ENCODE measurements at places on chromosomes 7 and 10. TPM values are rescaled to one million over a fixed set of nuclear protein-coding genes. Genes with fewer than 3 reads are reported as not detected.

- H3K27me3 ChIP-seq: no peaks in the 10 kb centered on the region
- peaks cover 11% of the 10 kb centered on the region for H3K4me1 ChIP-seq
- no peaks in the 10 kb centered on the region for H3K36me3 ChIP-seq
Observed at GRCh38 chr7:111074748-111075146, 16.2 kb upstream of the LRRN3 start.

GRCh38 chr10:24821986-24822385 is 98.3 kb upstream of the ARHGAP21 start:
- H3K4me3 ChIP-seq: no peak overlapping the region
- H3K27ac ChIP-seq: no peak overlapping the region
- no peak for DNase-seq
- no peaks in the 10 kb centered on the region for H3K36me3 ChIP-seq
- no peaks in the 10 kb centered on the region for H3K27me3 ChIP-seq
- peaks cover 2% of the 10 kb centered on the region for H3K4me1 ChIP-seq

DNA sequence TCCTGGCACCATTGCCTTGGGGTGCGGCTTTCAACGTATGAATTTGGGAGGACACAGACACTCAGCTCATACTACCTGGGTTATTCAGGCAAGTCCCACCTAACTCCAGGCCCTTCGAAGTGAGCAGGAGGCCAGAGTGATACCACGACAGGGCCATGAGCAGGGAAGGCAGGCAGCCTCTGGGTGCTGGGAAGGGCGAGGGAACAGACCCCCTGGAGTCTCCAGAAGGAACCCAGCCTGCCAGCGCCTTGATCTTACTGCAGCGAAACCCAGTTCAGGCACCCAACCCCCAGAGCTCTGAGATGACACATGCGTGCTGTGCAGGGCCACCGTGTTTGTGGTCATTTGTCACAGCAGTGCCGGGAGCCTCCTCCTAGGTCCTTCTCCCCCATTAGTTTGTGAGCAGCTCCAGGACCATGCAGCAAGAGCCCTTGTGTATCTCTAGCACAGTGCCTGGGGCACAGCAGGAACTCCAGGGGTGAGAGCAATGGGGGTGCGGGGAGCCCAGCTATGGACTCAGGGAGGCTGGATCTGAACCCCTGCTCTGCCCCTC is 7.7 kb upstream of the INSIG1 start:
- H3K27me3 ChIP-seq: peaks cover 7% of the 10 kb centered on the region
- no peak overlapping the region for H3K27ac ChIP-seq

DNA sequence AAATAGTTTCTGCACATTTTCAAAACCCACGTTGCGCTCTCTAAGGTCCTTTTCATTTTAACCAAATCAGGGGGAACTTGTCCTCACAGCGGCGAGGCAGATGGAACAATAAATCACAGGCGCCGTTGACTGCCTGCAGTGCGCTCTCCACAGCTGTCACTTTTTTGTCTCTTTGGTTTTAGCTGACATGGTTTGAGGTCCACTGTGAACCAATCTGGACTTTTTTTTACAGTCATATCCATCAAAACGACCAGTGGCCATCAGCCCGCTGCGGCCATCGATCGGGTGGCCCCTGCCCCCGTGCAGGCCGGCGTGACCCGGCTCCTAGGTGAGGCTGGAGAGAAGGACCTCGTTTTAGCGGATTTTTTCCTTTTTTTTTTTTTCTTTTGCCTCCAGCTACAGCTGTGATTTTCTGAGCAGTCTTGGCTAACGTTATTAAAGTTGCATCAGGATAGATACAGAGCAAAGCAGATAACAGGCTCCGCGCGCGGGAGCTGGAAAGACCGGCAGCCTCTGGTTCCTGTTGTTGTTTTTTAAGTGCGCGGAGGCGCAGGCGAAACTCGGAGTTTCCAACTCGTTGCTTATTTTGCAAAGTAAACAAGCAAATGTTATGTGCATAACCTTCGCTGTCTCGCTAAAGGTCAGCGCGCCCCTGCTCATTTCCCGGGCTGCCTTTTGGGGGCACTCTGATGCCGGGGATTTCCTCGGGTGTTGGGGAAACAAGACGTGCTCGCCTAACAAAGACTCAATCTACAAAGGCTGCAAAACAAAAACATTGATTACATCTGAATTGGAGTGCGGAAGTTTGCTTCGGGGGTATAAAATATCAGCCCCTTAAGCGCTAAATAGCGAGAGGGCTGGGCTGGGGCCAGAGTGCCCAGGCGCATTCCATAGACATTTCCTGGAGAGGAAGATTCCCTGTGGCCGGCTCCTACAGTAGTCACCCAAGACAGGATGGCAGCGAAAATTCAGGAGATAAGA is 414.8 kb upstream of the MKI67 start:
- H3K27ac ChIP-seq: no peak overlapping the region
- peaks cover 47% of the 10 kb centered on the region for H3K27me3 ChIP-seq
- no peaks in the 10 kb centered on the region for H3K4me1 ChIP-seq
- no peak overlapping the region for H3K4me3 ChIP-seq

DNA sequence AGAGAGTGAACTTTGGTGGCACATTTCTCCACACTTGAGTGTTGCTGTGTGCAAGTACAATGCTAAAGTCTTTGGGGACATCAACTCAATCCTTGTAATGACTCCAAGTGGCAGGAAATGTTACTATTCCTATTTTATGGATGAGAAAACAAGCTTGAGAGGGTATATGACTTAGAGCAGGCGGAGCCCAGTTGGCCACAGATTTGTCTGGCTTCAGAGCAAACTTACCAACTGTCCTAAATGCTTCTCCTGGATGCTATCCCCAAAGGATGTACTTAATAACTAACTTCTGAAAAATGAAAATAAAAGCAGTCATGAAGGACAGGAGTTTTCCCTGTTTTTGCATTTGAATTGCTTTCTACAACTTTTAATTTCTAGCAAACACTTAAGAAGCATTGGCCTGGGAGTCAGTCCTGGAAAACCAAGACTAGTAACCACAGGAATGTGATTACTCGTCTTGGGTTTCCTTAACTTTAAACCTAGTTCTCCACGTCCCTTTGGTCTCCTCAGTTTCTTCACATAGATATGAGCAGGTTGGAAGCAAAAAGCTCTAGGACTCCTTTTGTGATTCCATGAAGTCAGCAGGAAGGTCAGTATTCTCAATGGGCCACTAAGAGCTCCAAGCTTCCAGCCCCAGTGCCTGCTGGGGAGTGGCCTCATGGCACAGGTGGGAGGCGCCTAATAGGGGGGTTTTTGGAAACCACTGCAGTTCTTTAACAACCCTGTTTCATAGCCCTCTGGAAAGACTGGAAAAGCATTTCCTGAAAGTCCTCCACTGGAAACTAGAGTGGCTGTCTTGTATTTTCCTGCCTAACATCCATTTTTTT is 140.8 kb downstream of the GLCCI1 start:
- no peak overlapping the region for H3K4me3 ChIP-seq
- no peaks in the 10 kb centered on the region for H3K36me3 ChIP-seq
- peaks cover 20% of the 10 kb centered on the region for H3K4me1 ChIP-seq
- DNase-seq: no peak
- H3K27ac ChIP-seq: no peak overlapping the region
- H3K27me3 ChIP-seq: no peaks in the 10 kb centered on the region

- H3K36me3 ChIP-seq: no peaks in the 10 kb centered on the region
- no peaks in the 10 kb centered on the region for H3K27me3 ChIP-seq
- H3K4me3 ChIP-seq: no peak overlapping the region
- no peak overlapping the region for H3K27ac ChIP-seq
- DNase-seq: no peak
Observed at GRCh38 chr10:2263561-2263960, 526.2 kb upstream of the ADARB2 start.

GRCh38 chr7:56097700-56098099 is 4.9 kb upstream of the PHKG1 start:
- H3K27me3 ChIP-seq: no peaks in the 10 kb centered on the region
- no peak overlapping the region for H3K4me3 ChIP-seq
- peaks cover 42% of the 10 kb centered on the region for H3K36me3 ChIP-seq
- H3K27ac ChIP-seq: no peak overlapping the region
- H3K4me1 ChIP-seq: no peaks in the 10 kb centered on the region
- DNase-seq: no peak

- no peak for DNase-seq
Observed at GRCh38 chr10:61749291-61749690, 86.6 kb downstream of the CABCOCO1 start.

DNA sequence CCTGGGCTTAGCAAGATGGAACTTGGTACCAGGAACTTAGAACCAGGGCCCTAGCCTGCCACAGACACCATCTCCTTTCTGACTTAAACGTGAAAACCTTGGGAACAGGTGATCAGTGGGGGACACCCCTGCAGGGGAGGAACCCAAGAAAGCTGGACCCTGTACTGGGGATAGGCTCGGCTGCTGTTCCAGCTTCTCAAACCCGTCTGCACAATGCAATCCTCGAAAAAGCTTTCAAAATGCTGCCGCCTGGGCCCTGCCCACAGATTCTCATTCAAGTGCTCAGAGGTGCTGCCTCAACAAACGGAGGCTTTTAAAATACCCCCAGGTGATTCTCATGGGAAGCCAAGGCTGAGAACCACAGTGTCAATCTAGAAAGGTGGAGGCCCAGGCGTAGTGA is 169.7 kb downstream of the ARHGAP21 start:
- H3K27me3 ChIP-seq: peaks cover 9% of the 10 kb centered on the region
- H3K36me3 ChIP-seq: no peaks in the 10 kb centered on the region
- no peak for DNase-seq
- no peak overlapping the region for H3K4me3 ChIP-seq

- DNase-seq: no peak
- no peak overlapping the region for H3K27ac ChIP-seq
- no peaks in the 10 kb centered on the region for H3K4me1 ChIP-seq
- H3K27me3 ChIP-seq: no peaks in the 10 kb centered on the region
- H3K36me3 ChIP-seq: no peaks in the 10 kb centered on the region
Observed at GRCh38 chr7:41339913-41340676, 362.8 kb downstream of the INHBA start.

DNA sequence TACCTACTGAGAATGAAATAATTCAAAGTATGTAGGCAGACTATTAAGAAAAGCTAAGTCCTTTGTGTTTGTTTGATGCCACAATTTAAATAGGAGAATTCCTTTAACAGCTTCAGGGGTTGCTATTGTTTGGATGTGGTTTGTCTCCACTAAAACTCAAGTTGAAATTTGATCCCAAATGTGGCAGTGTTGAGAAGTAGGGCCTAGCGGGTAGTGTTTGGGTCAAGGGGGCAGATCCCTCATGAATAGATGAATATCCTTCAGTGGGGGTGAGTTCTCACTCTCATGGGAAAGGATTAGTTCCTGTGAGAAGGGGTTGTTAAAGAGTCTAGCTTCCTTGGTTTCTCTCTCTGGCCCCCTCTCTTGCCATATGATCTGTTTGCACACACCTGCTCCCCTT is 97.0 kb downstream of the HGF start:
- no peak for DNase-seq
- no peak overlapping the region for H3K27ac ChIP-seq
- H3K27me3 ChIP-seq: no peaks in the 10 kb centered on the region

GRCh38 chr10:123519861-123520260 is 146.3 kb upstream of the GPR26 start:
- H3K4me1 ChIP-seq: peaks cover 6% of the 10 kb centered on the region
- H3K27me3 ChIP-seq: peaks cover 3% of the 10 kb centered on the region
- no peak for DNase-seq

DNA sequence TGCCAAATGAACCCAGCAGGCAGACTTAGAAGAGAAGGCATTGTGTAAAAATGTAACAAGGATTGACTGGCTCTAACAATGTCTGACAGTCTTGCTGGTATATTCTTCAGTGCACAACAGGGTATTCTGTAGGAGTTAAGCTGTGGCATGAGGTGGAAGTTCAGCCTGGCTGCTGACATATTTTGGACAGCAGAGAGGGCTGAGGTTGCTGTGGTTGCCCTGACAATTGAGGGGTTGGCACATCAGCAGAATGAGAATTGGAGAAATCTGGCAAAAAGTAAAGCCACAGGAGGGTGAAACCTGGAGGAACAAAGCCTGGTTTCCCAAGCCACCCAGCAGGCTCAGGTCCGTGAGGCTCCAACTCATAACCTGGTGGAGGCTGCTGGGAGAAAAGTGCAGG is 220.2 kb downstream of the JAZF1 start:
- H3K4me1 ChIP-seq: peaks cover 4% of the 10 kb centered on the region
- peaks cover 33% of the 10 kb centered on the region for H3K36me3 ChIP-seq

DNA sequence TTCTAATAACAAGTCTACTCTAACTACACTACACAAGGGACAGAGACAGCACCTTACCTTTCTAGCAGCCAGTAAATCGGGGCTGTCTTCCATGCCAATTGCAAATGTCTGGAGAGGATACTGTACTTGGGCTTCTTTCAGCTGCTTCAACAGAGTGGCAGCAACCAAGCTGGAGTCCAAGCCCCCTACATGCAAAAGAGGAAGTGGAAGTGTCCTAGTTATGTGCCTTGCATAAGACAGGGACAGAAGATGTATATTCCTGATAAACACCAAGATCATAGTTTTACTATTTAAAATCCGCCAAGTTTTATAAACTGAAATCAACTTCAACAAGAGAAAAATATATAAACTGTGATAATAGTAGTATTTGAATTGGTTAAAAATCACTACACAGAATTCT is 14.0 kb downstream of the ASNS start:
- no peak overlapping the region for H3K27ac ChIP-seq
- DNase-seq: no peak
- no peak overlapping the region for H3K4me3 ChIP-seq
- no peaks in the 10 kb centered on the region for H3K27me3 ChIP-seq
- H3K4me1 ChIP-seq: no peaks in the 10 kb centered on the region
- peaks cover 86% of the 10 kb centered on the region for H3K36me3 ChIP-seq

GRCh38 chr7:36137754-36138153 is 15.3 kb upstream of the EEPD1 start:
- H3K4me3 ChIP-seq: no peak overlapping the region

DNA sequence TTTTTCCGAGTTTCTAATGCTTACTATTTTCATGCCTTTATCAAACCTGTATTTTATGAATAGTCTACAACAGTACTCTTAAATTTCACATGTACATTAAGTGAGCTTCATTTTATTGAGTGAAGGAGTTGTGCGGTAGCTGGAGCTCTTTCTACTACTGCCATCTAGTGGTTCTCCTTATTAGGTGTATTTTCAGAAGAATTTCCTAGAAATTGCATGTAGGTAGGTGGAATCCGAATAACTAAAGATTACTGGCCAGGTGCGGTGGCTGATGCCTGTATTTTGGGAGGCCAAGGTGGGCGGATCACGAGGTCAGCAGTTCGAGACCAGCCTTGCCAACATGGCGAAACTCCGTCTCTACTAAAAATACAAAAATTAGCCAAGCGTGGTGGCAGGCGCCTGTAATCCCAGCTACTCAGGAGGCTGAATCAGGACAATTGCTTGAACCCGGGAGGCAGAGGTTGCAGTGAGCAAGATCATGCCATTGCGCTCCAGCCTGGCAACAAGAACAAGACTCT is 38.3 kb downstream of the LRRC72 start:
- peaks cover 23% of the 10 kb centered on the region for H3K4me1 ChIP-seq
- H3K27ac ChIP-seq: no peak overlapping the region
- H3K36me3 ChIP-seq: no peaks in the 10 kb centered on the region
- no peak overlapping the region for H3K4me3 ChIP-seq

The NME8 gene
- total RNA-seq: not detected

The CDCA7L gene
- total RNA-seq: 70.3 TPM

The ZC3HAV1L gene
- 1.6 TPM for total RNA-seq

The TBRG4 gene
- total RNA-seq: 109 TPM

The GLCCI1 gene
- total RNA-seq: 37.4 TPM

The SRRT gene
- 229 TPM for total RNA-seq

The SAP25 gene
- total RNA-seq: 13.8 TPM

The TMEM178B gene
- total RNA-seq: 0.17 TPM

The ACHE gene
- total RNA-seq: 0.34 TPM

The PPP1R3A gene
- total RNA-seq: not detected

The AGR3 gene
- total RNA-seq: not detected

The EPHA1 gene
- total RNA-seq: not detected

Measured in activated B cell treated with CpG ODN at 0.5 μM for 24 hours (primary cell).